Bronchial epithelial cell (primary cell): ENCODE measurements at places on chromosomes 11 and 22. TPM values are rescaled to one million over a fixed set of nuclear protein-coding genes. Genes with fewer than 3 reads are reported as not detected.

DNA sequence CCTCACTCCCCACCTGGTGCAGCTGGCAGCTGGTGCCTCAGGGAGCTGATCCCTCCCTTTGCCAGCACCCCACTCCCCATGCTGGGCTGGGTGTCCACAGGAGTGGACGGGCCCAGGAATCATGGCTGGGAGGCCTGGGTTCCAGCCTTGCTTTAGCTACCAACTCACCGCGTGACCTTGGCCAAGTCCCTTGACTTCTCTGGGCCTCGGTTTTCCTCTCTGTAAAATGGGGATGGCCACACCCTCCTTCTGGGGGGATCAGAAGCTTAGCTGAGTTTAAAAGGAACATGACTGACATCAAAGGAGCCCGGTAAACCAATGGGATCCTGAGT, 116.9 kb downstream of the KIAA1671 start:
- DNase-seq, result no peak

DNA sequence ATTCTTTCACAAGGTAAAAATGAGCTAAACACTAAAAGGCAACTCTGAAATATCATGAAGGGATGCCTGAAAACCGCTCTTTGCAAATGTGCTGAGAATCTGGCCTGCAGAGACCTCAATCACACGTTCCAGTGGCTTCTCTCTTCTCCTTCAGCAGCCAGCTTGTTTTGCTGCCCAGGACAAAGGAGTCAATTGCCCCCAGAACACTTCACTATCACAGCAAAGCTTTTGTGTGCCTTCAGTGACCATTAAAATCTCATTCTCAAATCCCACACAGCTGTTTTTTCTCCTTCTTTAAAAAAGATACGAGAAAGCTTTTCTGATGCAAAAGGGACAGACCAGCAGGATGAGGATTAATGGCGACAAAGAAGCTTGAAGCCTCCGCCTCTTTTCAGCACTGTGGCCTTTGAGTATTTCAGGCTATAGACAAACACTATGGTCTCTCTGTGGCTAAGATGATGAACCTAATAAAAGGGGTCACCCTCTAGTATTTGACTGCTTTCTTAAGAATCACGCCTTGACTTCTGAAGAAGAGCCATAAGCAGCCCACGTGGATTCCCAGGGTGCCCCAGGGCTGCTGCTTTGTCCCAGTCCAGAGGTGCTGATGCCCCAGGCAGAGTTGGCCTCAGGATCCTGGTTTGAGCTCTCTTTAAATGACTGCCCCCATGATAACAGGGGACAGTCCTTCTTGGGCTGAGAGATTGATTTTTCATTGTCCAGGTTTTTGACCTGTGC, 33.4 kb upstream of the NRIP3 start:
- no peak for DNase-seq

- DNase-seq, result peak; percentile 38
These were observed 7.4 kb downstream of the CNTF start for GRCh38 chr11:58629857-58630256.

The MMP8 gene
- total RNA-seq, result not detected in 2 replicates

The TMPRSS6 gene
- not detected in 2 replicates for total RNA-seq
